Activated naive CD4-positive, alpha-beta T cell treated with Interleukin-2 at 50 U/mL for 16 hours (primary cell): ENCODE measurements at places on chromosomes 12 and 14.

GRCh38 chr14:32611752-32612151, 282.7 kb downstream of the AKAP6 start:
- no peak for DNase-seq

- no peak for DNase-seq
These were observed 130.3 kb upstream of the RBM19 start for GRCh38 chr12:114096461-114096860.

DNA sequence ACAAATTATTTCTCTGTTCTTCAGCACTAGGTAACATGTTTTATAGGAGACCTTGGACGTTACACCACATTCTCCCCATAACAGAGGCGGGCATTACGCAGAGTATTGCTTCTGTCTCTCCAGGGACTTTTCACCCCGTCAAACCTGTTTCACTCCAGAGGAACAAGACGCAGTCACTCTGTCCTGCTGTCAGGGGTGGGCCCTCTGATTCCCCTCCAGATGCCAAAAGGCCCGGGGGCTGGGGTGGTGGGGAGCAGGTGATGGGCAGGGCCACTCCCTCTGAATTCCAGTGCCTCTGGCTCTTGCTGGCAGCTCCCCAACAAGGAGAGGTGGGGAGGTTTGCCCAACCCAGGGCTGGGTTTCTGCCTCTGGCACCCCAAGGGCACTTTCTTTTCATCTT, 71.9 kb downstream of the NTF3 start:
- DNase-seq = no peak

- DNase-seq = no peak
These were observed 8.9 kb downstream of the STX2 start for GRCh38 chr12:130830246-130830551.

DNA sequence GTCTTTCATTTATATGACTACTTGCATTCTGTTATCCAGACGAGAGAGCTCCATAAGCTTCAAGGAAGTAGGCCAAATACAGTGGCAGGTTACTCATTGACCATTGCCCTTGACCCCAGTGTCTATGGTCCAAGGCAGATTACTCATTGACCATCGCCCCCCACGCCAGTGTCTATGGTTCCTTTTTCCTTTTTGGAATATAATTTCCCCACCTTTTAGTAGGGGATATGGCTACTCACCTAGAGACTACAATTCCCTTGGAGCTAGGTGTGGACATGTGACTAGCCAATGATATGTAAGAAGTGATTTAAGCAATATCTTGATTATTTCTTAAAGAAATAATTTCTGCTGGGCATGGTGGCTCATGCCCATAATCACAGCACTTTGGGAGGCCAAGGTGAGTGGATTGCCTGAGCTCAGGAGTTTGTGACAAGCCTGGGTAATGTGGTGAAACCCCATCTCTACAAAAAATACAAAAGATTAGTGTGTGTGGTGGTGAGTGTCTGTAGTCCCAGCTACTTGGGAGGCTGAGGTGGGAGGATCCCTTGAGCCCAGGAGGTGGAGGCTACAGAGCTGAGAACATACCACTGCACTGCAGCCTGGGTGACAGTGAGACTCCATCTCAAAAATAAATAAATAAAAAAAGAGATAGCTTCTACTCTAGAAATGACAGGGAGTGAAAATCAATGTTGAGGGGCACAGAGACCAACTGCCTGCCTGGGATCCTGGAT, 32.6 kb downstream of the SIX4 start:
- DNase-seq = no peak

DNA sequence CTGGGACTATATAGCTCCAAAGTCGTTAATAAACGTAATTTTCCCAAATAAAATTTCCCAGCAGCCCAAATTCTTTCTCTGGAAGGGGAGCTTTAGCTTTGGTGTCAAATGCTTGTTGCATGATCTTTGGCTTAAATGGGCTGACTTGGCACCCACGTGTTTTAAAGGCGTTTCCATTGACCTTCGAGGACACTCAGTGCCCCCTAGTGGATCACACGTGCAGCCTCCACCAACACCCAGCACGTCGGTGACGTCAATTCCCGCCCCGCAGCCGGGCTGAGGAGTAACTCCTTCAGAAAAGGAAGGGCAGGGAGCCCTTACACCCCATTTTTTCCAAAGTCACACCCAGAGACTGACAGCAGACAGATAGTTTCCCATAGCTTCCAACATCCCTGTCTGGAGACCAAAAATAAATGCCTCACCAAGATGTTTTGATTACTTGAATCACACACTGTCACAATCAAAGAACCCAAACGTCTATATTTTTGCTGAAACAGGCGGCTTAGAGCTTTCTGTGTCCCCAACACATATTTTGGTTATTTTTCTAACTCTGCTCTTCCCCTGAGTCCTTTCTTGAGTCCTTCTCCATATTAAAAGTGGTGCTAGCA, 707.9 kb downstream of the AACS start:
- DNase-seq = no peak

- no peak for DNase-seq
These were observed 372.6 kb downstream of the BCL11B start for GRCh38 chr14:98899441-98899840.

DNA sequence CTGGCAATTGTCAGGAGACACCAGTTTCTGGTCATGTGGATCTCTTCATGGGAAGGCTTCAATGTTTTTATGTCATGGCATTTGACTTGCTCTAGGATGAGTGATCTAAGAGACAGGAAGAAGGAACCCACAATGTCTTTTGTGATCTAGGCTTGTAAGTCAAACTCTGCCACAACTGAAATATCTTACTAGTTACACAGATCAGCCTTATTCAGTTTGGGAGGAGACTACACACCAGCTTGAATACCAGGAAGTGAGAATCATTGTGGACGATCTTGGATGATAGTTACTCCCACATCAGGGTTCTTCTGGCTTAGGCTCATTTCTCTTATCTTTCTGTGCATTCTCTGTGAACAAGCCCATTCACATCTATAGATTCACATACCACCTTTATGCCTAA, 236.2 kb upstream of the FBXO33 start:
- no peak for DNase-seq

- DNase-seq = no peak
These were observed 28.7 kb upstream of the PLD4 start for GRCh38 chr14:104895786-104896661.
